ENCODE measurements at places on chromosomes 7 and 10. TPM values are rescaled to one million over a fixed set of nuclear protein-coding genes. Genes with fewer than 3 reads are reported as not detected.

DNA sequence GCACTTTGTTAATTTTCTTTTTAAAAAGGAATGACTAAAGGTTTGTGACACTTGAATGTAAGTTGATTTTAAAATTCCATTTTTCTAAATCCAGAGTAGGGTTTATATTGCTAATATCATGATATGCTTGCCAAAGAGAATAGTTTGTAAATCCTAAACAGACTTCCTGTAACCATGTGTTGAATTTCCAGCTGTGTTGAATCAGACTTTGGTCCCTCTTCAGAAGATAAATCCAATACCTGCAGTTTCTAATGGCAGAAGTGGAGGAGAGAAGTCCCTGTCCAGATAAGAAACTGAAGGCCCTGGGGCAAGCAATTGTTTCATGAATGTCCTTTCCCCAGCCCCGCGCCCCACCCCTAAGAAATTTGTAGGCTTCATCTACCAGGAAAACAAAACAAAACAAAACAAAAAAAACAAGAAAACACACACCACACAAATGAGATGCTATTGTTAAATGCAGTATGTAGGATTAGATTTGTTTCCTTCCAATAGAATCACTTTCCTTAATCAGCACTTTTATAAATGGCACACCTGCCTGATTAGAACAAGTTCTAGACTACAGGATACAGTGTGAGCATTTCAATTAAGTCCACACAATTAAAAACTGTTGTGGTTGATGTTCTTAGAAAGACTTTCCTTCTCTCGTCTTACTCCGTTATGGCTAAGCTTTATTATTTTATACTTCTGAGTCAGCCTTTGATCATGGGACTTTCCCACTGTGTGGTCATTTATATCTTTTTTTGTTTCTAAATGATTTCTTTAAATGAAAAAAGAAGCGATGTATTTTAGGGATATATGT lies 122.8 kb downstream of the KAT6B start:
- no peak for DNase-seq

GRCh38 chr10:29897999-29898716 lies 161.2 kb downstream of the JCAD start:
- DNase-seq, result no peak

DNA sequence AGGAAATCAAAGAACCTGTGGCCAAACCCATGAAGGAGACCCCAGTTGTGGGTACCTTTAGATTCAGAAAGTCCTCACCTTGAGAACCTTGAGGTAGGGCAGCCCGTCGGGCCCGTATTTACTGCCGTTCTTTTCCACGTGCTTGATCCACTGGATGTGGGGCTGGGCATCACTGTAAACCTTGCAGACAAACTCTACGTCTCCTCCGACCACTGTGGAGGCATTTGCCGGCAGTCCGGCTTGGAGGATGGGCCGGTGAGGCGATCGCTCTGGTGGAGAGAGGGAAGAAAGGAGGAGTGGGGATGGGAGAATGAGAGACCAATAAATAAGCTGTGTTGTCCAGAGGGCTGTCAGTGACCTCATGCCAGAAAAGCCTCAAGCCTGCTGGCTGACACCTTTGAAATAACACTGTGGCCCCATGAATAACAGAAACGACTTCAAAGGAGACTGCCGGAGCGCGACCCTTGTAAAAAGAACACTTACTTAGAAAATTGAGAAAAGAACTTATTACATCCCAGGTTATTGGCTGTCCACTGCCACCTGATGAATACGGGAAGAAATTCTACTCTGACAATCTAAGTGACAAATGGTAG lies 78.2 kb downstream of the FGFR2 start:
- no peak for DNase-seq

Gene GALNT17
- 65.6 TPM for total RNA-seq

DNA sequence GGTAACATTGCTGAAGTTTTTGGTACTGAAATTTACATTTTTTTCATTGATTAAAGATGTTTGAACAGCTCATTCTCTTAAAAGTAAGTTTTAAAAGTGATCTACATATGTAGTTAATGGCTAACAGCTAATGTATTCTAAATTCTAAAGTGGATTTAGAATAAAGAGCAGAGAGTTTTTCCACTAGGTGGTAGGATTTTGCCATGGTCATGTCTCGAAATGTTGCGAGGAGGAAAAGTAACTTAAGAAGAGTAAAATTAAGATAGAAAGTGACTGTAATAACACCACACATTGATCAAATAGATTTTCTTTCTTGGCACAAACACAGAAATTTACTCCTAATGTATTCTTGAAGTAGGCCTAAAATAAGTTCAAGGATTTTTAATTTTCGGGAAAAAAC lies 19.8 kb downstream of the LSMEM1 start:
- no peak for DNase-seq

DNA sequence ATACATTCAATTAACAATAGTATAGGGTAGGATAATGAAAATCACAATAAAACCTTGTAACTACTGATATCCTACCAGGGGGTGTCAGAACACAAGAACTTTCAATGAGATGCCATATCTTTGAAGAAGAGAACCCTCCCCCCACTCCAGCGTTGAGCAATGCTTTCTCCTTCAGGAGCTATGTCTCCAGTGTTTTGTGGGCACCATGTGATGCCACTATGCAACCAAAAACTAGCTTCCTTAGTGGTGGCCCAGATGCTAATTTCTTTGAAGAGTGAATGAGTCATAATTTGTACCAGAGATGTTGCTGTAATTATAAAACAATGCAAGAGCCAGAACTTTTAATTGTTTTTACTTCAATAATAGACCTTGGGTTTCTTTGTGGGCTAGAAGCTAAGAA lies 76.0 kb upstream of the ADO start:
- no peak for DNase-seq

- no peak for DNase-seq
These were observed 162.1 kb upstream of the SHH start for GRCh38 chr7:155974186-155974897.

DNA sequence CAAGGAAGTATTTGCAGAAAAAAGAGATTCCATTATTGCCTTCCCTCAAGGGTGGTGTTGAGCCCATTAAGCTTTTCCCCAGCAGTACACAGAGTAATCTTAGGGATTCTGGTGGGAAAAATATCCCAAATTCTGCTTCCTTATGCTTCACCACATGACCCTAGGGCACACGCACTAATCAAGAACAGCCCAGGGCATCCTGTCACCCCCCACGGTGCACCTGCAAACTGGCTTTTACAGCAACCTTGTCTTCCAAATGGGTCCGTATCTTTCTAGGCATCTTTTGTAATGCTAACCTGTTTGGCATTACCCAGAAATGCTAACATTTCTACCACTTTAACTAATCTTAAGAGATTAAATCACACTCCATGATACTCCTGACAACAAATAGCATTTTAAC lies 926 bp upstream of the C7orf33 start:
- peak; percentile 50 for DNase-seq

- DNase-seq, result no peak
These were observed 17.2 kb upstream of the TPST1 start for GRCh38 chr7:66187905-66188304.

GRCh38 chr10:124711145-124711544 lies 33.0 kb downstream of the FAM53B start:
- DNase-seq, result no peak

- no peak for DNase-seq
These were observed 104.9 kb downstream of the PPP1R17 start for GRCh38 chr7:31791881-31792280.

Gene ANXA8L1
- total RNA-seq, result not detected

DNA sequence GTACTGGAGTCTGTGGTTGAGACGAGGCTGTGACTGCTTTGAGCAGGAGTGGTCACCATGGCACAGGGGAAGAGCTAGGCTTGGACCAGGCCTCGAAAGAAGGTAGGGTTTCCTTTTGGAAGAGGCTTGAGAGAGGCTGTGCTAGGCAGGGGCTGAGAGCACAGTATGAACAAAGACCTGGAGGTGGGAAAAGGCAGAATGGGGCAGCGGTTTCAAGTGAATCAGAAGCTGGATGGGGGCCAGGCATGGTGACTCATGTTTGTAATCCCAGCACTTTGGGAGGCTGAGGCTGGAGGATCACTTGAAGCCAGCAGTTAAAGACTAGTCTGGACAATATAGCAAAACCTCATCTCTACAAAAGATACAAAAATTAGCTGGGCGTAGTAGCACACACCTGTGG lies 65.9 kb downstream of the CLIP2 start:
- DNase-seq, result no peak

- DNase-seq, result peak; percentile 24
These were observed 322.9 kb upstream of the AKR1E2 start for GRCh38 chr10:4503076-4503475.

GRCh38 chr10:9707216-9707615 lies 1310.5 kb upstream of the CELF2 start:
- DNase-seq, result no peak

DNA sequence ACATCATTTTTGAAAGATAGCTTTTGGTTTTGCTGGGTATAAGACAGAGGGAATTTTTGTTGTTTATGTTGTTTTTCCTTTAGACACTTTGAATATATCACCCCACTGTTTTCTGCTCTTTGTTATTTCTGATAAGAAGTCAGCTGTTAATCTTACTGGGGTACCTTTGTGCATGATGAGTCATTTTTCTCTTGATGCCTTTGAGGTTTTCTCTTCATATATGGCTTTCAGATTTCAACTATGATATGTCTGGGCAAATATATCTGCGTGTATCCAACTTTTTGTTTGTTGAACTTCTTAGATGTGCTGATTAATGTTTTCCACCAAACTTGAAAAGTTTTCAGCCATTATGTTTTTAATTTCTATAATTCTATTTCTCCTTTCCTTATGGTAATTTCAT lies 208.6 kb upstream of the TMEM72 start:
- DNase-seq, result no peak
